Mucosa of gallbladder (tissue), 1 donor: ENCODE measurements at places on chromosomes 6 and 20. TPM values are rescaled to one million over a fixed set of nuclear protein-coding genes. Genes with fewer than 3 reads are reported as not detected.

The GJA1 gene
- total RNA-seq: 109 TPM

The FOXF2 gene
- total RNA-seq: 3.6 TPM

The RHAG gene
- 0.52 TPM for total RNA-seq

The TP53INP2 gene
- total RNA-seq: 59.1 TPM

The PHIP gene
- total RNA-seq: 32.0 TPM

The PYGB gene
- total RNA-seq: 99.5 TPM

The SLC17A3 gene
- 0.29 TPM for total RNA-seq

The CCN6 gene
- total RNA-seq: not detected

The HTR1E gene
- total RNA-seq: 0.17 TPM

The OPRM1 gene
- total RNA-seq: not detected

The PBOV1 gene
- total RNA-seq: not detected

The MOG gene
- not detected for total RNA-seq

The CD24 gene
- total RNA-seq: 2,531 TPM

The THEMIS gene
- total RNA-seq: 2.8 TPM

The TRIM40 gene
- total RNA-seq: not detected

The MYBL2 gene
- 1.6 TPM for total RNA-seq

The C20orf96 gene
- 10.6 TPM for total RNA-seq
